Cortex of kidney (tissue), 1 donor: ENCODE measurements at places on chromosomes 2 and 18.

DNA sequence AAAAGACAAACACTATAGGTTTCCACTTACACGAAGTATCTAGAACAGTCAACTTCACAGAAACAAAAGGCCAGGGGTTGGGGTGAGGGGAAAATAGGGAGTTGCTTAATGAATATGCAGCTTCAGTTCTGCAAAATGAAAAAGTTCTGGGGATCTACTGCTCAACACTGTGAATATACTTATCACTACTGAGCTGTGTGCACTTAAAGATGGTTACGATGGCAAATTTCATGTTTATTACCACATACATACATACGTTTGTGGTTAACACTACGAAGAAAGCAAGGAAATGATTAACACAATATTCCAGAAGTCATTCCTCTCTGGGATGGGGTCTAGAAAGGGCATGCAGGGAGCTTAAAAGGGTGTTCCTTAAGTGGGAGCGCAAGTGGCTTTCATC is 19.3 kb downstream of the MBOAT2 start:
- DNase-seq, result no peak

GRCh38 chr2:127101756-127102477 is 5.0 kb downstream of the BIN1 start:
- no peak for DNase-seq

GRCh38 chr18:36580874-36581750 is 247.7 kb downstream of the TPGS2 start:
- no peak for DNase-seq

DNA sequence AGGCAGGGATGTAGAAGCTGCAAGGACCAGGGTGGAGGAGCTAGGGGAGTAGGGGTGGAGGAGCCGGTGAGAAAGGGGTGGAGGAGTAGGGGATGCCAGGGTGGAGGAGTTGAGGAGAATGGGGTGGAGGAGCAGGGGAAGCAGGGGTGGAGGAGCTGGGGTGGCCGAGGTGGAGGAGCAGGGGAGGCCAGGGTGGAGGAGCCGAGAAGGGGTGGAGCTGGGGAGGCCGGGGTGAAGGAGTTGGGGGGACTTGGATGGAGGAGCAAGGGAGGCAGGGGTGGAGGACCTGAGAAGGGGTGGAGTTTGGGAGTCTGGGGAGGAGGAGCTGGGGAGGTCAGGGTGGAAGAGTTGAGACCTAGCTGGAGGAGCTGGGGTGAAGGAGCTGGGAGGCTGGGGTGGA is 13.3 kb downstream of the SOX11 start:
- no peak for DNase-seq

DNA sequence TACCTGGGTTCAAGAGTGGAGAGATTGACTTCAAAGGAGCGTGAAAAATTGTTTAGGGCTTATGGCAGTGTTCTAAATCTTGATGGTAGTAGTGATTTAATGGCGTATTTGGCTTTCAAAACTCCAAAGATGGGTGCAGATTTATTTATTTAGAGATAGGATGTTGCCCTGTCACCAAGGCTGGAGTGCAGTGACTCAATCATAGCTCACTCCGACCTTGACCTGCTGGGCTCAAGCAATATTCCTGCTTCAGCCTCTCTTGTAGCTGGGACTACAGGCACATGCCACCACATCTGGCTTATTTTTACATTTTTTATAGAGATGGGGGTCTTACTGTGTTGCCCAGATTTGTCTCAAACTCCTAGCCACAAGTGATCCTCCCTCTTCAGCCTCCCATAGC is 52.5 kb downstream of the FAM117B start:
- DNase-seq, result no peak

- DNase-seq, result no peak
Observed at GRCh38 chr2:230899786-230900185, 25.3 kb downstream of the GPR55 start.

DNA sequence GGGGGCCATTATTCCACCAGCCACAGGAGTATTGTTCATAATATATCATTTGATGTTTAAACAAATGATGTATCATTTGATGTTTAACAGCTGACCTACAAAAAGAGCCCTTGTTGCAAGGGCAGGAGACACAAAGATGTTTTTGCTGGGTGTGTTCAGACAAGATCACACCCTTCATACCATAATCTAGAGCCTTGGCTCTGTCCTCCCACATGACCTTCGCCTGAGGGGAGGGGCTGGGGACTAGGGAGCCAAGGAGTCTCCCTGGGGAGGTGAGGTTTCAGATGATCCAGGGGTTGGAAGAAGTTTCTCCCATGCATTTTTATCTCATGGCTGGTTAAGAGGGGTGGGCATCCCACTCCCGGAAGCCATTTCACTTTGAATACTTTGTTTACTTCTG is 33.5 kb downstream of the CDC42EP3 start:
- DNase-seq, result no peak

DNA sequence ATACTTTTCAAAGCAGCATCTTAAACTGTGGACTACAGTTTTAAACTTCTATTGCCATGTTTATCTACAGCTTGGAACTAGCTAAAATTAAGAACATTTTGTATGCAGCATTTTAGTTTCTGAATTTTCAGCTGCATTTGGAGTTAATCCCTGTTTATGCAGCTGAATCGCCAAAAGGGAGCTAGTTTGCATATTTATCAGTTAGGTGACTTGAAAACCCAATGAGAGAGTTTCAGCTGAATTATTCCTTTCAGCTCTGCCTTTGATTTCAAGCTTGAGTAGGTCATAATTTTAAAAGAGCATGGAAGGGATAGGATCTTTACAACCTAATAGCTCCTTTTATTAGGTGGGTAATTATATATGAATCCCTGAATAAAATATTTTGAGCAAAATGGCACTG is 692.6 kb downstream of the MBD2 start:
- no peak for DNase-seq

- DNase-seq, result no peak
Observed at GRCh38 chr2:54691445-54692135, 31.9 kb upstream of the EML6 start.

DNA sequence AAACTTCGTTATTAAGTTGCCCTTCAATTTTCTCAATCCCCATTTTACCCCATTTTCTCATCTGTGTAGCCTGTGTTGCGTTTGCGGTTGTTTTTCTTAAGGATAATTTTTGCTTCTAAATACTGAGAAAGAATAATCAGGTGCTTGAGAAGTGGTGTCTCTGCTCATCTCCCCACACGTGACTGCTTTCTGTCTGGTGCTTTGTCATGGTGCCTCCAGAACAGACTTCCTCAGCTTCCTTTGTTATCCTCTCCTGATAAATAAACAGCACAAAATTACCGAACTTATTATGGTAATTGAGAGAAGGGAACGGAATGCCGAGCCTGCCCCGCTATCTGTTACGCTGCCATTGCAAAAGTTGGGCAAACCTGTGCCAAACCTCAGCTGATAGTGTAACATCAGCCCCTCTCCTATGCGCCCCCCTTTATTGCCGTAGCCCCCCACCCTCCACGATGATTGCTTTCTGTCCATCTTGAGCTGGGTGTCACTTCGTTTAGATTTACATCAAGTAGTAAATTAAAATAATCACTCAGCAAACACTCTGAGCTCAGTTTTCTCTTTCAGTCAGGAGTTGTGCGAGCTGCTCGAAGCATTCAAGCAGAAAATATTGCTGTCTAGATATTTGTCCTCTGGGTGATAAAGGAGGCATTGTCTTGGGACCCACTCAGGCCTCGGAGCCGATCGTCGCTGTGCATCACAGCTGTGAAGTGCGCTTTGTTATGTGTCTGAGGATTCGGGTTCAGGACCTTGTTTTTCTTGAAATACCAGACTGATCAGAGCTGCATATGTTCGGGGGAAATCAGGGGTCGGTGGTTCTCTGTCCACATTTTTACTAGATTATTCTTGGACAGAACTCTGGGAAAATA is 1008.5 kb upstream of the FANCL start:
- DNase-seq, result no peak

DNA sequence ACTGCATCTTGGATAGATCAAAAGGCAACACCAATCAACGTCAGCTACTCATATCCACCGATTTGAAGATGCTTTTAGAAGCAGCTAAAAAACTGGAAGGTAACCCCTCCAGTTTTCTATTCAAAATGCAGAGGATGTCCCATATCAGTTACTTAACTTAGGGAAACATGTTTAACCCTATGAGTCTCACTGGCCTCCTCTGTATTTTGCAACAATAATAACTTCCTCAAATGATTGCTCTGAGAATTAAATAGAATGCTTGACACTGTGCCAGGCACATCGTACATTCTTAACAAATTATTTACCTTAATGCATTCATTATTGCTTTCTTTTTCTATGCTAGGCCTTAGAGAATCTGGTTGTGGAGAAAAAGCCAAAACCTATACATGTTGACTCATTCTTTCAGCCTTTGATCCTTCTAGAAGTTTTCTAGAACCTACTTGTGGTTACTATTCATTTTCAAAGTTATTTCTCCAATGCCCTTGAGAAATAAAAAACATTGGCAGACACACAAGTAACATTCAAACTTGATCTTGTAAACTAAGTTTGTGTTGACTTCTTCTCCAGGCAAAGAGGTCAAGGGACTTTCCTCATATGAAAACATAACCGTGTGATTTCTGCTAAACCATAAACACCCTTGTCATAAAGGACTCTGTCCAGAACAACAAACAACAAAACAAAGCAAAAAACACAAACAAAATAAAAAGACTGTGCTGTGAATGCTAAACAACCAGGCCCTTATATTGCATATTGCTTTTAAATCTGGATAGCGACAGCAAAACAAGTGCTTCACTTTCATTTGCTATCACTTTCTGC is 4.6 kb downstream of the DOCK10 start:
- no peak for DNase-seq

- DNase-seq, result no peak
Observed at GRCh38 chr2:221958224-221958623, 340.6 kb downstream of the PAX3 start.

DNA sequence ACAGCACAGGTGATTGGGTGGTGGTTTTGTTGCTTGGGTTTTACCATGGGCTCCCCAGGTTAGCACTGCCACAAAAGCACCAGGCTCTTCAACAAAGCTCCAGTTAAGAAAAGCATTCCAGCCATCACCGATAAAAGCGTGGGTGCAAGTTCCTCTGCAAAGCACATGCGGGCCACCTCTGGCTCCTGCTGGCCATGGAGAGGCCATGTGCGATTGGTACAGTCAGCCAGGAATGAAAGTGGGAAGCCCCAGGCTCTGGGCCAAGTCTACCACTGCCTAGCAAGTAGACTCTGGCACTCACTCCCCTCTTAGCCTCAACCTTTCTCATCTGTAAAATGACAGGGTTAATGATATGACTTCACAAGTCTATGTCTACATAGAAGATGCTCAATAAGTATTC is 36.0 kb downstream of the BCL11A start:
- no peak for DNase-seq

DNA sequence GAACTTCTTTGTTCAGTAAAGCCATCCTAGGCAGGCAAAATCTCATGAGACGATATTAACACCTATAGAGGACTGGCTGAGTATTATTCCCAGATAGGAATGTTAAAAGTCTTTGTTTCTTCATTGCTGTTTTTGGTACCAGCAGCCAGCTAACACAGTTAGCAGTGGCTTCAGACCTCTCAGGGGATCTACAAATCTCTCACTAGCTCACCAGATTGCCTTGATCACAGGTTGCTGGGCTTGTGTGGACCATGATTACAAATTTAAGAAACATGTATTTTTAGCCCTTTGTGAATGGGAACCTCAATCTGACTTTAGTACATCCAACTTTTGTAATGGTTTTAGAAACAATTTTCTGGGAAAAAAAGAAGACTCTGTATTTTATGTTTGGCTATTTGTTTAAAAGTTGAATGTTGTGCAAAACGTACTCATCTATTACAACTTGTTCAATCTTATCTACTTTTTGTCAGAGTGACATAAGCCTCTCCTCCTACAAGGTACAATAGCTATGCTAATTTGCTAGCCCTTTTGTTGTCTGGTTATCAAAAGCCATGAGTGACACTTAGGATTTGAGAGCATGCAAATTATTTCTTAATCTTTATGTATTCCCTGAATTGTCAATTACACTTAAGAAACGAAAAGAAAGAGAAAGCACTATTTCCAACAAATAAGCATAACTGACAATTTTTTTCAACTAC is 693.1 kb downstream of the ERBB4 start:
- DNase-seq, result no peak

DNA sequence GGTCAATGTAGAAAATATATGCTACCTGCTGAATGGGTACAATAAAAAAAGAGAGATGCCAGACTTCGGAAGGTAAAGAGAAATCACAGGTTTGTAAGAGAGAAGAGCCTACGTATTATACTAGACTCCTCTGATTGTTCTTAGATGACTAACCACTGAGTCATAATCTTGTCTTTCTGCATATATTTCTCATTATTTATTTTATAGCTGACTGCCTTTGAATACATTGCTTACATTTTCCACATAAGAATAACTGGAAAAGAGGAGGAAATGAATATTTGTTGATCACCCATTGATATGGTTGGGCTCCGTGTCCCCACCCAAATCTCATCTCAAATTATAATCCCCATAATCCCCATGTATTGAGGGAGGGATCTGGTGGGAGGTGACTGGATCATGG is 90.3 kb upstream of the RAB27B start:
- DNase-seq, result no peak

- DNase-seq, result no peak
Observed at GRCh38 chr2:168050377-168050776, 197.0 kb downstream of the STK39 start.

DNA sequence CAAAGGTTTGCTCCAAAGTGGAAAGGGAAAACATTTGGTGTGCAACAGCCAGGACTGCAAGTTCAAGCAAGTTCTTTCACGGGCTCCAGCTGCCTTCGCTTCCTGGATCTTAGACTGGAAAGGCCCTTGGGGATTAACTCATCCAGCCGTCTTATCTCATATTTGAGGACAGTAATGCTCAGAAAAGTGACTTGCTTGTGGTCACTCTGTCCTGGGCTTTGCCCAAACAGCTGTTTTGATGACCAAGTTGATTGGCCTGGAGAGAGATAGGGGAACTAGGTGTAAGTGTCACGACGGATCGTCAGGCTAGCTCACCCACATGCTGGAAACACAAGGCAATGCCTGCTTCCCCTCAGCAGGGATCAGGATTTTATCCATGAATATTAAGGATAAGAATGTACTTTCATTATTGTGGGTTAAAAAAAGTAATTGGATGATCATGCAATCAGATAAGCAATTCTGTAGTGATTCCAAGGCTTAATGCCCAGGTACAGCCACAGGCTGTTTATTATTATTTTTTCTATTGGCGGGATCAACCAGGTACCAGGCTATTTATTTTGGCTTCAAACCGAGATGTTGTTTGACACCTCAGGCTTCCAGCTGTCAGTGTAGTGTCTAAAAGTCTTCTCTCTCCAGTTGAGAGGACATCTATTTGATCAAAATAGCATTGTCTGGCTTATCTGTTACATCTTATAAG is 162.5 kb upstream of the EPAS1 start:
- DNase-seq, result no peak

DNA sequence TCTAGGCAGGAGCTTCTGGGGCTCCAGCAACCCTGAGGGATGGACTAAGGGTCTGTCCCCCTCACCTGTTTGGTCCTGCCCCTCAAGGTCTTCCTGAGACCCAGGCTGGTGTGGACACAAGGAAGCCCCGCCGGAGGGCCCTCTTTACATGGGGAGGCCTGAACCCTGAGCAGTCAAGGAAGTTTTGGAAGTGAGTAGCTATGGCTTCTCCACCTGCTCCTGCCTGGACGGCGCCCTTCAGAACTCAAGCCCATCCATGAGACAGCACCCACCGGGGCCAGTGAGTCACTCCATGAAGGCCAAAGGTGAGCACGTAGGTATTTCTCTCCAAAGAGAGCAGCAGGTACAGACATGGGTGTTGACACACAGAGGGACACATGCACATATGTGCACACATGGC is 98.2 kb upstream of the CTDP1 start:
- DNase-seq, result no peak

- DNase-seq, result no peak
Observed at GRCh38 chr18:22710673-22711191, 222.4 kb upstream of the RBBP8 start.
